ENCODE measurements at places on chromosomes 5 and 9. TPM values are rescaled to one million over a fixed set of nuclear protein-coding genes. Genes with fewer than 3 reads are reported as not detected.

TPPP gene
- under 0.01 TPM for total RNA-seq

DNA sequence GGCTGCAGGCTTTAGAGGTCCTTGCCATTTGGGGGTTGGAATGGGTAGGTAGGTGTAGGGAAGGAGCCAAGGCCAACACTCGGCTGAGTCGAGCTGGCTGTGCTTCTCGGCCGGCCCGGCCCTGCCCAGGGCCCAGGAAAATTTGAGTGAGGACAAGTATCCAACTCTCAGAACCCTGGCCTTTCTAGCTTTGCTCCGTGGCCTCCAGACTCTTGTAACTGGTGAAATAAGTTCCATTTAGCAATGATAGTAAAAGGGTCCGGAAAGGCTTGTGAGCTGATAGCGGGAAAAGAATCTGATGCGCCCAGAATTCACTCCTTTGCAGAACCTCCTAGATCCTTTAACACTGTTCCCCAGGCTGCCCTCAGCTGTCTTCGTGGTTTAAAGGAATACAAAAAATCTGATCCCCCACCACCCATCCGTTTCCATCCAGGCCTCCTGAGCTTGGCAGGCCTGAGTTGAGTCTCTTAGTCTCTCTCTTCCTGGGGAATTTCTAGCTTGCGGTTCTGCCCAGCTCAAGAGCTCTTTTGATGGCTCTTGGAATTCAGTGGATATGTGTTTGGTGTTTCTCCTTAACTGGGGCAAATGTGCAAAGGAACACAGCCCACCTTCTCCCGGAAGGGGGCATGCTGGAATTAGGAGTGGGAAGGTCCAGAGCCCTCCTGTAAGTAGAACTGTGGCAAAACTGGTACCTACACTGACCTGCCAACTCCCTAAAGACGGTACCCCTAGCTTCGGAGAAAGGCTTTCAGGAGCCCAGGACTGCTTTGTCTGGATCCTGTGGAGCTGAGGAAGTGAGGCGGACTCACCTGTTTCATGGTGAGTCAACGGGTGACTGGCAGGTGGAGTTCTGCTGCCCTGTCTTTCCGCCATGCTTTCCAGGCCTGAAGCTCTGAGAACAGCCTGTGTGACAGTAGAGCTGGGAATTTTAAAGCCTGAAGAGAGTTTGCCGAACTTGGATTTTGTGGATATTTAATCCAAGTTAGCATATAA is 1.7 kb downstream of the DMRT3 start:
- DNase-seq = no peak

ZDHHC11B gene
- under 0.01 TPM for total RNA-seq

GRCh38 chr9:130466537-130467217 is 21.9 kb downstream of the ASS1 start:
- no peak for DNase-seq

DNA sequence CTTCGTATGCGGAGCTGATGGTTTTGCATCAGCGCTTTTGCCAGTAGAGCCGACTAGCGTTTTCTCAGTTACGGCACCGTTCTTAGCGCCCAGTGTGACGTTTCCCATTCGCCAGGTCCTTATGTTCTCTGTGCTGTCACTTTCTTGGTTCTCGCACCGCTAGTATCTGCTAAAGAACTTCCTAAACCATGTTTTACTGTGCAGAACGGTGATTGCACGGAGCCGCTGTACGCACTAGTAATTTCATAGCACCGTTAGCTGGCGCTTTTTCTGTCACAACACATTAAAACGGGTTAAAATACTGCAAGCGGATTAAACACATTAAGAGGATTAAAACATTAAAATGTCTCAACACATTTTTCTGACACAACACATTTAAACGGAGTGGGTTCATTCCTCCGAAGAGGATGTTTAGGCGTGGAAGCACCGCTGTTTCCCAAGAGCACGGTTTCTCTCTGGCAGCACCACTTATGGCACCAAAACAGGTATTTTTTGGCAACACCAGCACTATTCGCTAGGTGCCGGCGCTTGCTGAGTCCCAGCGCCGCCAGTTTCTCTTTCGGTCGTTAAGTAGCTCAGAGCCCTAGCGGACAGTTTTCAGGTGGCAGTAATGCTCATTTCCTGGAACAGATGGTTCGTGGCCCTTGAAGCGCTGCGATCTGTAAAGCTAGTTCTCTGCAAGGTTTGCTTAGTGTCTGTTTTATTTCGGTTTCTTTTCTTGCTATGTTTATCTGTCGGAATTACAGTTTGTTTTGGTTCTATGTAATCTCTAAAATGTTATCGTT is 20.3 kb downstream of the ANXA2R start:
- DNase-seq = peak; percentile 95

GRCh38 chr5:112533362-112533761 is 114.3 kb upstream of the EPB41L4A start:
- DNase-seq = no peak

FAM78A gene
- 3.3 TPM for total RNA-seq

DNA sequence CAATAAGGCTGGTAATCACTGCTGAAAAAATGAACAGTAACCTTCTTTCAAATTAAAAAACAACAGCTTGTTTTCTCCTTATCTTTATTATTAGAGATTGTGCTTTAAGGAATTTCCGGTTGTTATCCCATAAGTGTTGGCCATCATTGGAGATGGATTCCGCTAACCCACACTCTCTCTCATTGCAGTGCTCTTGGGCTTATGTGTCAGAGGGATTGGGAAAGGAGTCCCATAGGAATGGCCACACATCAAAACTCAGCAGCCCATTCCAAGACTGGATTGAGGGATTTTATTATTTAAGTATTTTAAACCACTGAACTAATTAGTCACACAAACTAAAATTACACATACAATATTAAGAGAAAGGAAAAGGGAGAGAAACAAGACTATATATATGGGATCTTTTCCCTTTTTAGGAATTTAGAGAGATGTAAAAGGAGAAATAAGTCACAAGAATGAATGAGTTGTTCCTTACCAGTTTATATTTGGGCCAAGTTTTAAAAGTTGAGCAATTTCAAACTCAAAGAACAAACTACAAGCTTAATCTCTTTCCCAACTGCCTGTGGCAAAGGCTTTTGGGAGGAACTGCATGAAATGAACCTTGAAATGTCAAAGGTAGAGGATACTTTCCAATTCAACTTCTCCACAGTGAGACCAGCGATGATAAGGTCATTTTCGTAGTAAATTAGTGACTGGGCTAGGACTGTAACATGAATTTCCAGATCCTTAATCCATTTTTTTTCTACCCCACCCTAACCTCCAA is 2.4 kb downstream of the SPINK6 start:
- DNase-seq = no peak

C5orf58 gene
- total RNA-seq = not detected

- DNase-seq = no peak
Observed at GRCh38 chr9:81548911-81549310, 140.4 kb downstream of the TLE1 start.

AHRR gene
- total RNA-seq = 1.4 TPM

DNA sequence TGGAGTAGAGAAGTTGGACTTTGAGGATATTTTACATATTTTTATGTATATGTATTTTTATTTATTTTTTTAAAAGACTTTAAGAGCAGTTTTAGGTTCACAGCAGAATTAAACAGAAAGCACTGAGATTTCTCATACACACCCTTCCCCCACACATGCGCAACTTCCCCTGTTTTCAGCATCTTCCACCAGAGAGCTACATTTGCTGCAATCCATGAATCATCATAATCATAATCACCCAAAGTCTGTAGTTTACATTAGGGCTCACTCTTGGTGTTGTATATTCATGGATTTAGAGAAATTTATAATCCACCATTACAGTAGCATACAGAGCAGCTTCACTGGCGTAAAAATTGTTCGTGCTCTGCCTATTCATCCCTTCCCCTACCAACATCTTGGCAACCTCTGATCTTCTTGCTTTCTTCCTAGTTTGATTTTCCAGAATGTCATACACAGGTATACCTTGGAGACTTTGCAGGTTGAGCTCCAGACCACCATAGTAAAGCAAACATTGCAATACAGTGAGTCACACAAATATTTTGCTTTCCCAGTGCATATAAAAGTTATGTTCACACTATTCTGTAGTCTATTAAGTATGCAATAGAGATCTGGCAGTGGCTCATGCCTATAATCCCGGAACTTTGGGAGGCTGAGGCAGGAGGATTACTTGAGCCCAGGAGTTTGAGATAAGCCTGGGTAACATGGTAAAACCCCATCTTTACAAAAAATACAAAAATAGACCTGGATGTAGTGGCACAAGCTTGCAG is 9.6 kb upstream of the CCDC171 start:
- no peak for DNase-seq

DNA sequence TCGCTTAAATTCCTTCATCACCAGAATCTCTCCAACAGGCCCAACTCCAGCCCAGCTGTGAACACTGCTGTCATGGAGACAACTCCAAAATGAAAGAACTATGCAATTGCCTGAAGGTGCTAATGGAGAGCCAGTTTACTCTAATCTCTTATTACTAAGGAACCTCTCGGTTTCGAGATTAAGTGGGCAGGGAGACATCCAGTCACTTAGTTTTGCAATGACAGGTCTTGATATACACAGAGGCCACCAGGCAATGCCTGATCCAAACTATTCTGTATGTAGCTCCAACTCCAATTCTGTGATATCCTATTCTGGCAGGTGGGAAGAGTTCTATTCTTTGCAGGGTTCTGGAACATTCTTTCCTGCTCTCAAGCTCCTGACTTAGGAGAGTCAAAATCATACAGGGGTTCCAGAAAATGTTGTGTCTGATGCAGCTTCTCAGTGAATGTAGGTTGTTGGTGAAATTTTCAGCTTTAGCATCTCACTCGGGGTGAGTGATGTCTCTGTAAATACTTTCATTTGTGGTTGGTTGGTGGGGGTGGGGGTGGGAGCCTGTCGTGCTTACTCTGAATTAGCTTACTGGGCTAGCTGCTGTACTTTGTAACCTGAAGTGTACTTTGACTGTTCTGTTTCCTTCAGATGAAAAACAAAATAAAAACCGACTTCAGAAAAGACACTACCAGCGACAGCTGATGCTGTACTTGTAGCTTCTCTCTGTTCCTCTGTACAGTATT is 170.9 kb downstream of the PALM2AKAP2 start:
- no peak for DNase-seq

- DNase-seq = no peak
Observed at GRCh38 chr5:78813906-78814530, 165.4 kb upstream of the LHFPL2 start.

- DNase-seq = no peak
Observed at GRCh38 chr5:58069846-58070245, 390.0 kb downstream of the PLK2 start.

DNA sequence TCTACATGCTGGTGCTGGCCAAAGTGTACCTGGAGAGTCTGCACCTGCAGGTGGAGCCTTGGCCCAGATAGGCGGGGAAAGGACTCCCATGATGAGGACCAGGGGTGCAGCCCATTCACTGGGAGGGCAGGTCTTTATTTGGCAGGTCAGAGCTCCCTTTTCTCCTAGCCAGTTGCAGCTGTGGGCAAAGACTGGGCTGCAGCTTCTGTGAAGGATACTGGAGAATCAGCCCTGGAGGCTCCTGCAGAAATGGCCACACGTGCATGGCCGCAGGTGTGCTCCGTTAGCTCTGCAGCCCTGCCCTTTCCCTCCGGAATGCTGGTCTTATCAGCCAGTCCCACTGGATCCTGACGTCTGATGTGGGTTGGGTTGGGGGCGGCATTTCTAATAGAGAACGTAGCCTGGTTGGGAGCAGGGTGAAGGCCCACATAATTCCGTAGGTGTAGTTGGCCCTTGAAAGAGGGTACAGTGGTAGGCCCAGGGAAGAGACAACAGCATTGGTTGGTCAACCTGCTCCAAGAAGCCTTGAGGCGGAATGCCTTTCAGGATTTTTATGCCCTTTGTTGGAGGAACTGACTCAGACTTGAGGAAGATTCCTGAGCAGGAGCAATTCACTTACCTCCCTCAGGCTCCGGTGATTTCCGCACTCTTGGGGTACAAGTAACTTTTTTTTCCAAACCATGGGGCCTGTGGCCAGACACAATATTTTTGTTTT is 22.0 kb upstream of the TIFAB start:
- DNase-seq = no peak

DNA sequence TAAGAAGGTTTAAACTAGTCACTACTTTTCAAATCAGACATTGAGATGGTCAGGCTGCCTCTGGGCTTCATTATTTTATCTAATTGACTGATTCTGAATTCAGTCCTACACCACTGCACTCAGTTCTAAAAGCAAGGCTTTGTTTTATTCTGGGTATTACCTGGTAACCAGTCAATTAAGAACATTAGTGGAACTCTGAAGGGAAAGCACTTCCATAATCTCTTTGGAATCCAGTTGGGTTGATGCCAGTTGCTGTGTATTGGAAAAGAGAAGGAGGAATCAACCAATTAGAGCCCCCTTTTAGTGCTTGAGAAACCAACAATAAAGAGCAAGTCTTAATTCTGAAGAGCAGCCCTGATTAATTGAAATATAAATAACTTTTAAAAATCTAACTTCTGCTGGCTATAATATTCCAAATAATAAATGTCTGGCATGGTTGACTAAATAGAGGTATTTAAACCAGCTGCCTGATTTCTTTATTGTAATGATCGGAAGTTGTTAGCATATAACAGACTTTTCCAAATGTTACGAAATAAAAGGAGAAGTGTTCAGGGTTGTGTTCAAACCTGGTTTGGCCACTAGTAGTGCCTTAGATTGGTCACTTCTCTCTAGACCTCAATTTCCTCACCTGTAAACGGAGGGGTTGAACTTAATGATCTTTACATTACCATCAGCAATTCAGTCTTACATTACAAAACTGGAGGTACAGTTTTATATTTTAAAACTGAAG is 32.0 kb downstream of the CPEB4 start:
- peak; percentile 40 for DNase-seq

- no peak for DNase-seq
Observed at GRCh38 chr5:135505973-135506372, 29.8 kb downstream of the NEUROG1 start.

GRCh38 chr5:77390795-77391194 is 101.3 kb downstream of the WDR41 start:
- no peak for DNase-seq

DNA sequence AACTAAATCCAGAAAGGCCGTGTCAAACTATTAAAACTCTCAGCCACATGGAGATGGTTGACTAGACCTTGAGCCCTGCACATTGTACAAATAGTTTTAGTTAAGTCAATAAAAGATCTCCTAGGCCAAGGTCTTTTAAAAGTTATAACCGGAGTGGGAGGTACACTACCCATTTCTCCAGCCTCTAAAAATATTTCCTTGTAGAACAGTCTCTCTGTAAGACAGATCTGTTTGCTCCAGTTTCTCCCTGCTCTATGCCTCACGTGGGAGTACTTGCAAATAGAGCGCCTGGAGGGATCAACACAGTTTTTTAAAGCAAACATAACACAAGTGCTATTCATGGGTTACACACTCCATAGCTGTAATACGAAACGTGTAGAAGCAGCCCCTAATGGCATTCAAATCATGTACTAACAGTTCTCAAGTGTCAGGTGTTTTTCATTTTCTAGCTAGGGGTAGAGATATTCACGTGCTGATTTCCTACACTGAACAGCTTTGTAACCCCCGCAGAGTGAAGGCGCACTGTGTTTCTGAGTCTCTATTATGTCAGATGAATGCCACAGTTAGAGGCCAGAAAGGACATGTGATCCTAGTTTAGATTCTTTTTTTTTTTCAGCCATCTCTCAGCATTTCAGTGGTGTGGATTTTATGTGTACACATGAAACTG is 703.4 kb upstream of the GRAMD2B start:
- no peak for DNase-seq

- DNase-seq = no peak
Observed at GRCh38 chr5:158543539-158544387, 556.0 kb downstream of the EBF1 start.
